ENCODE measurements at places on chromosomes 7 and 10.
A peak's percentile ranks its signal among the peaks of the same experiment; 100 is the strongest.

DNA sequence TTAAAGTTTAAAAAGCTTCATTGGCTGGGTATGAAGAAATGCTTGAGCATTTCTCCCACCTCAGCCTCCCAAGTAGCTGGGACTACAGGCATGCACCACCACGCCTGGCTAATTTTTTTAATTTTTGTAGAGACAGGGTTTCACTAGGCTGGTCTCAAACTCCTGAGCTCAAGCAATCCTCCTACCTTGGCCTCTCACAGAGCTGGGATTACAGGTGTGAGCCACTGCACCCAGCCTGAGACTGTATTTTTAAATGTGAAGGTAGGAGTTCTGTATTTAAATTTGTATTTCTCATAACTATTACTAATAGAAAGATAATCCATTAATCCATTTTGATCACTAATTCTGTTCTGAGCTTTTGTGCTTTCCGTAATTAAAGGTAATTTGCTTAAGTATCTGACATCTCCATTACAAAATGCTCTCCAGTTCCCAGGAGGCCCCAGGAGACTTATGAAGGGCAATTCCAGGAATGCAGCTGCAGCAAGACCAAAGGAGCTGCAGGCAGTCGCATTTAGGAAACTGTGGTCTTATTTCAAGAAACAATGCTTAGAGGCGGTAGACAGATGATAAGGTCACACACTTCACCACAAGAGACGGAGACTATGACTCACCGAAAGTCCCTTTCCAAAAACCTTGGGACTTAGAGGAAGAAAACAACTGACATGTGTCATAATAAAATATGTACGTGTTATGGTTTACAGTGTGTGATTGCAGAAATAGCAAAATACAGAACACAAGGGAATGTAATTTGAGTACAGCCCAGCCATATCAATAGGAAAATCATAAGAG lies 23.3 kb downstream of the YAE1 start:
- peak; percentile 71 for DNase-seq

- DNase-seq: no peak
These were observed 689 bp downstream of the PLCE1 start for GRCh38 chr10:93994438-93994801.

GRCh38 chr7:47477191-47478016 lies 104.5 kb downstream of the TNS3 start:
- DNase-seq: no peak

- DNase-seq: no peak
These were observed 907.9 kb downstream of the ANKRD7 start for GRCh38 chr7:119132436-119132835.

DNA sequence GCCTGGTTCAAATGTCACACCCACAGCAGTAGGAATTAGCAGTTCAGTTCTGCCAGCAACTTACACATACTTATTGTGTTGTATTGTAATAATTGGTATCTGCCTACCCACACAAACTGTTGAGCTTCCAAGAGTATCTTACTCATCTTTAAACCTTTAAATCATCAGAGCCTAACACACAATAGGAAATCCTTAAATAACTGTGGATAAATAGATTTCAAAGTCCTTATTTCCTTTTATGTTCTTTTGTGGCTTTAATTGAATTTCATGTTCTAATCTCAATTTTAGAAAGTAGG lies 3.9 kb downstream of the CASD1 start:
- DNase-seq: no peak

DNA sequence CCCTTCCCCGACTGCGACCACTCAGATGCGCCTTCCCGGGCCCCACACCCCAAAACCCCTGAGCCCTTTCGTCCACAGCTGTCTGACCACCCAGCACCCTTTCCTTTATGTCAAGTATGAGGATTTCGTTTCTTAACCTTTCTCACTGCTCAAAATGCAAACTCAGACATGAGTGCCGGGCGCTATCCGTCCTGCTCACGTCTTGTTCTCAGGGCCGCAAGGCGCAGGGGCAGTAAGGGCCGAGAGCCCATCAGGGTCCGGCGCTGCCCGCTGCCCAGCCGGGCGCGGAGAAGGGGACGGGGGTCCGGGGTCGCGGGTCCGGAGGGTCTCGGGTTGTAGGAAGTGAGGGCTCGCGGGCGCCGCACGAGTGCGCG lies 670 bp upstream of the RBM33 start:
- no peak for DNase-seq

DNA sequence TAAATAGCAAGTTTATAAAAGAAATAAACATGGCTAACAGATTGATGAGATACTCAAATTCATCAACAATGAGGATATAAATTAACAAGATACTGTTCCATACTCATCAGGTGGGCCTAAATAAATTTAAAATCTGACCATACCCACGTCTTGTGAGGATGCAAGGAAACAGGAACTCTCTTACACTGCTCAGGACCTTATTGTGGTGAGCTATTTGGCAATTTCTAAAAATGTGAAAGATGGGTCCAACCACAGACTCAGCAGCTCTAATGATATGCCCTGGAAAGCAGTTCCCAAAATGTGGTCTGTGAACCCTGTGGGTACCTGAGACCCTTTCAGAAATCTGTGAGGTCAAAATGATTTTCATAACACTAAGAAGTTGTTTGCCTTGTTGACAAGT lies 21.5 kb downstream of the RPP38 start:
- no peak for DNase-seq

DNA sequence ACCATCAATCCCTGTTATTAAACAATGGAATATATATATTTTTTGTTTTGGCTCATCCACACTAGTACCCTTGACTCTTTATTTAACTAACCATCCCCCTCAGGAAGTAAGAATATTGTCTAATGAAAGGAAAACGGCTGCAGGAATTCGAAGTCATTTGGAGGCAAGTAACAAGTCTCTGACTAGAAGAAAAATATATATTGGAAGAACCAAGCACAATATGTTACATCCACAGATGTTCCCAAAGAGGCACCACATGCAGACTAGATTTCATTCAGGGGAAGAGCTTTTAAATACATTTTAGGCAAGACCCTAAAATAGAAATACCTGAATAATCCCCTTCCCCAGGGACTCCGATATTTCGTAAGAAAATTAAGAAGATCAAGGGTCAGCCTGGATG lies 104.5 kb downstream of the GRM3 start:
- no peak for DNase-seq

- DNase-seq: no peak
These were observed 30.4 kb downstream of the PFKFB3 start for GRCh38 chr10:6232846-6233724.

GRCh38 chr10:33487014-33487776 lies 152.7 kb upstream of the NRP1 start:
- DNase-seq: no peak

- DNase-seq: no peak
These were observed 60.5 kb downstream of the PON1 start for GRCh38 chr7:95263785-95264362.

- no peak for DNase-seq
These were observed 608 bp downstream of the AKR1B10 start for GRCh38 chr7:134527979-134528371.

DNA sequence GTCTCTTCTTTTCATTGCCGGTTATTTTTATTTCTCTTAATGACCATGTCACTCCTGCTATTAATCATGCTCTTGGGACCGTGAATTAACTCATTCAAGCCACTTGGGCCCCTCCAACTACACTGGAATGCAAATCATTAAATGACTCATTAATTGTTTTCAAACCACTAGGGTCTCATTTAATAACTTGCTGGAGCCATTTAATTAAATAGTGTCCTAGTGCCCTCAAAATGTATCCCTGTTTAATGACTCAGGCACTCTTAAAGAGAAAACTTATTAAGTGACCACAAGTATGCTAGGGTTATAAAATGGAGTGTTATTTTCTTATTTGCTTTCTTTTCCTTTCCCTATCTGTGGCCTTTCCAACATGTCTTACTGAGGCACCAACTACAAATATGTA lies 73.0 kb downstream of the PLXDC2 start:
- DNase-seq: no peak

DNA sequence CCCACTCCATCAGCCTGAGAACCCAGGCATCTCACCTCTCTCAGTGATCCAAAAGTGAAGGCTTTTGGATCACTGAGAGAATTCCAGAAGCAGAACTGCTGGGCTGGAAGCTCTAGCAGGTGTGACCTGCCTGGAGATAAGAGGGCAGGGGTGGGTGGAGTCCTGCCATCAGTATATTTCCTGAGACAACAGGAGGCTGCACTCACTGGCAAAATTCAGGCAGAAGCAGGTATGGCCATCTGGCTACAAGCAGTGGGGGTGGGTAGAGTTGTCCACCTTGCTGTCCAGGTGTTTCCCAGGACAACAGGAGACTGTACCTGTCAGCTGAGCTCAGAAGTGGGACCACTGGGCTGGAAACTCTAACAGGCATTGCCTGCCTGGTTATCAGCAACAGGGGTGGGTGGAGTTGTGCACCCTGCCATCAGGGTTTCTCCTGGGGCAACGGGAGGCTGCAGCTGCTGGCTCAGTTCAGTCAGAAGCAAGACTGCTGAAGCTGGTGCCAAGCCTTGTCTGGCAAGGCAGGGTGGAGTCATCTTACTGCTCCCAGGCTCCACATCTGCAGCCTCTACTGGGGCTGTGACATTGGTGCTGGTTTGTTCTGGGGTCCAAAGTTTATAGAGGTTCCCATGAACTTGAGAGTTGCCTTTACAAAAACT lies 47.2 kb upstream of the SFTPD start:
- DNase-seq: no peak

GRCh38 chr10:14601872-14602725 lies 172.6 kb downstream of the FAM107B start:
- peak; percentile 55 for DNase-seq

- no peak for DNase-seq
These were observed 27.7 kb downstream of the ZCCHC24 start for GRCh38 chr10:79417731-79418130.

- DNase-seq: no peak
These were observed 296.0 kb upstream of the MKI67 start for GRCh38 chr10:128422190-128422589.

DNA sequence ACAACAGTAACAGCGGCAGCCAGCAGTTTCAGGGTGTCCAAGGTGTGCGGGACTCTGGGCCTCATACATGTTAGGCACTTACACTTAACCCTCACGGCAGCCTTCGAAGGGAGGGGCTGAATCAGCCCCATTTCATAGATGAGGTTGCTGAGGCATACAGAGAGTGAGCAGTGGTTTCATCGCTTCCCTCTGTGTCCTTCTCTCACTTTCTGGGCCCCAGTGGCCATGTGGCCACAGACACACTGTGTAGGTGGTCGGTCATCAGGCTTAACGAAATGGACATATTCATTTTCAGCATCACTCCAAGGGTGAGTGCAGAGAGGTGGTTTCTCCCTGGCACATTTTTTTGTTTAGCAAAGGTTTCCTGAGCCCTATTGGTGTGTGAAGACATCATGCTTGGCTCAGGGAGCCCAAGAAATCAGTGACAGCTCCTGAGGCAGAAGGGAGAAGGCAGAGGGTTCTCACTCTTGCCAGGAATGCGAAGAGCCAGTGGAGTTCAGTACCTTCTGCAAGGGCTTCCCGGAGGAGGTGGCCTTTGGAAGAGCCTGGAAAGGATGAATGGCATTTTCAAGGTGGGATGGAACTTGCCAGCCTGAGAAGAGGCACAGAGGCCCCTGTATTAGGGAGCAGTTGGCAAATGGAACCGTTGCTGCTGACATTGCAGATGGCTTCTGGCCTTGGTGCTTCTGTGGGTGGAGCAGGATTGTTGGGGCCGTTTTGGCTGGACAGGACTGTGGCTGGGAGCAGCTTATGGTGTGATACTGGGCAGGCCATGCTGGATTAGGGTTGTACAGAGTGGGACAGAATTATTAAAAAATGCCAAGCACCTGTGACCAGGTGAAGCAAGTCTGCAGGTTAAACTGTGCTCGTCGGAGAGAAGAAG lies 61.7 kb upstream of the PPIF start:
- peak; percentile 49 for DNase-seq

GRCh38 chr10:21496343-21497176 lies 28.9 kb downstream of the SKIDA1 start:
- peak; percentile 50 for DNase-seq

DNA sequence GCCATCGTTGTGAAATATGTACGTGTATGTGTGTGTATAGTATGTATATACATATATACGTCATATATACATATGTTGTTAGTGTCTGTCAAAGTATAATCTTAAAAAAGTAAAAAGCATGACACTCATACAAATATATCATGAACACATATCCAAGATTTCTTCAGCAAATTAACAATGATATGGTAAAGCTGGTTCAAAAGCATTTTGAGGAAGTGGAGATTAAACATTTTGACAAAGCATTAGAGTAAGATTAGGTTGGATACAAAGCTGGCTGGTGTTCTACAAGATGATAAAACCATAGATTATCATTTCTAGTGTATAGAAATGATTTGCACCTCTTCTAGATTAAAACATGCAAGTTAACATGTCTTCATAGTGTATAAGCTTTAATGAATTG lies 771 bp upstream of the NUDCD3 start:
- DNase-seq: no peak

DNA sequence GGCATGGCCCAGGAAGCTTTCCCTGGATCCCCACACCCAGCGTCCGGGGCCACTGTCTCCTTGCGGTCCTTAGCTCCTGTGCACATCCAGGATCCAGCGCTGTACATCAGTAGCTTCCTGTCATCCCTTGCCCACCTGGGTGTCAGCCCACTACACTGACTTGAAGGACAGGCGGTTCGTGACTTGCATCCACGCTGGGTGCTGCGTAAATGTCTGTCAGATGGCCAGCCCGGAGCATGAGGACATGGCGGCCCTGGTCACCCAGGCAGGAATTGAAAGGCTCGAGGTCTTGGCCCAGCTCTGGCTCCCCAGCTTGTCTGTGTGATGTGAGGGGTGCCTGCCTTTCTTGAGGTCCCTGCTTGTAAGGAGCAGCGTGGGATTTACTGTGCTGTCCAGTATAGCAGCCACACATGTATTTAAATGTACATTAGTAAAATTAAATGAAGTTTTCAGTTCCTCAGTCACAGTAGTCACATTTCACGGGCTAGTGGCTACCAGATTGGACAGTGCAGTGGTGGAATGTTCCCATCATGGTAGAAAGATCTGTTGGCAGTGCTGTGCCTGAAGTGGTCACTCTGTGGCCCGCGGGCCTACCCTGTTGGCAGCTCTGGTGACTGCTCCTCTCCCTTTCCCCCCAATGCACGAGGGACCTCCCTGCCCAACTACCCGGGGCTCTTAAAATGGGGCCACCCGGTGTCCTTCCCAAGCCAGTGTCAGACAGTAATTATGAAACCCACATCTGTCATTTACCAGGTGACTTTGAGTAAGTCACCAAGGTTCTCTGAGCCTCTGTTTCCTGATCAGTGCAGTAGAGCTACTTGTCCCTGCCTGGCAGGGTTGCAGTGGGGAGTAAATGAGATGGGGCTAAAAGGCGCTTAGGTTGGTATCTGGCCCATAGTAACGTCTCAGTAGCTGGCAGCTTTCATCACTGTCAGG lies 97.8 kb upstream of the PPIF start:
- DNase-seq: peak; percentile 35

GRCh38 chr7:71339924-71340323 lies 208.0 kb downstream of the GALNT17 start:
- no peak for DNase-seq

DNA sequence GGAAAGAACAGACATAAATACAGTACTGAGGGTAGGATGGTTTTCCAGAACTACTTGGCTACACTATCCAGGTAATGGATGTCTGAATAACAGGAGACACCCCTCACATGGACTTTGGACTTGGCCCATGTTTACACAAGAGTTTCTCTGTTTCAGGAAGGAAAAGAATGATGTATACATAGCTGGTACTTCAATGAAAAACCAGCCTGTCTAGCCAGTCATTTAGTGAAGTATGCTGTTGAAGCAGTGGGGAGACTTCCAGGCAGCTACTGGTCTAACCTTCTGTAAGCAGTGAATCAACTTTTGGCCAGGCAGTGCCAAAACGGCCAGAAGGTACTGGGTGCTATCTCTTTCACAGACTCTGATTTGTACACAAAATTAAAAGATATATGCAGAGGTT lies 135.0 kb downstream of the MBL2 start:
- no peak for DNase-seq

Measured in activated naive CD8-positive, alpha-beta T cell treated with anti-CD3 and anti-CD28 coated beads, Interleukin-2, amount 50 U/mL, for 24 hours (primary cell).